ENCODE measurements at places on chromosomes 7 and 10.
A peak's percentile ranks its signal among the peaks of the same experiment; 100 is the strongest.

- DNase-seq = no peak
These were observed 26.5 kb upstream of the C10orf71 start for GRCh38 chr10:49272251-49273081.

DNA sequence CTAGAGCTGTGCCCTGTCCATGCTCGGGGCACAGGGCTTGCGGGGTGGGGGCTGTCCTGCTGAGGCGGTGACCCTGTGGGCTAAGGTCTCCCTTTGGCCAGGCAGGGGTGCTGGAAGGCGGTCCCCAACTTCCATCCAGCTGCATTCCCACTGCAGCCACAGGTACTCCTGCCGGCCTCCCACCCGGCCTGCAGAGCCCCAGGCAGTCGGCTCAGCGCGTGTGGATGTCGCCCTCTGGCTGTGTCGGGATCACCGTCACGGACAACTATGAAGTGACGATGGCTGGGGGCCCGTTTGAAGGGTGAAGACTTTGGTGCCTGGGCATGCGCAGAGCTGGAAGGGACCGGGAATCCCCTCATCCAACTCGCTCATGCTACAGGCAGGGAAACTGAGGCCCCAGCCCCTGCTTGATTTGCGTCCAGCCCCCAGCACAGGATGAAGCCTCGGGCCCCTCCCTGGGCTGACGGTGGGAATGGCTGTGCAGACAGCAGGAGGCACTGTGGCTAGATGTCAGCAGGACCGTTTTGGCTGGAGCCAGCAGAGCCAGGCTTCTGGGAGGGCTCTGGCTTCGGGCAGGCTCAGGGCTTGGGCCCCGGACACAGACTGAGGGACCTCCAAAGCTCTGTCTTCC lies 2.3 kb upstream of the TMEM184A start:
- DNase-seq = no peak

DNA sequence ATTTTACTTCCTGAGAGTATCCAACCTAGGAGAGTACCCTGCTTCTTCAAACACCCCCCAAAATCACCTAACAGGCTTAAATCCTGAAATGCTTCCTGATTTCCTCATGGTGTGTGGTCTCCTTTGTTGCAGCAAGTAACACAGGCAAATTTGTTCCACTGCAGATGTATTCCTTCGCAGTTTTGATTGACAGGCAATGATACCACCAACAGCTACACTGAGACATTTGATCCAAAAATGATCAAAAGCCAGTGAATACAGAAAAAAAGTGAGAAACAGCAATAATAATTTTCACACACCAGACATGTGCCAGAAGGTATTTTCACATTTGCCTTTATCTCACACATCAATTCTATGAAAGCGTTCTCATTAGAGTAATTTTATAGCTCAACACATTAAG lies 95.9 kb downstream of the HERPUD2 start:
- DNase-seq = no peak

DNA sequence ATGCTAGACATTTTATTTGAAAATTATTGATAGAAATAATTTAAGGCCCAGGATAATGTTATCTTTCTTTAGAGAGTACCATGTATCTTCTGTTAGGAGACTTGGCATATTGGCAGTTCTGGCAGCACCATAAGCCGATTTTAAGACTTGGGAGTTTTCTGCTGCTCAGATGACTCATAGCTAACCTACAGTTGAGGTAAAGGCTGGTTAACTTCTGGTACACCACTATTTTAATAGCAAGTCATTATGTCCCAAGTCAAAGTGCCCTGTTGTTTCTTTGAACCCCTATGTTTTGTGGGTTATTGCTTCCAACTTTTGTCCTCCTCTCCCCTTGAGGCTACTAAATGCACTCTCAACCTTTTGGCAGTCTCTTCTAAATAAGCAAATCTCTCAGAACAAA lies 25.2 kb downstream of the ATRNL1 start:
- DNase-seq = no peak

DNA sequence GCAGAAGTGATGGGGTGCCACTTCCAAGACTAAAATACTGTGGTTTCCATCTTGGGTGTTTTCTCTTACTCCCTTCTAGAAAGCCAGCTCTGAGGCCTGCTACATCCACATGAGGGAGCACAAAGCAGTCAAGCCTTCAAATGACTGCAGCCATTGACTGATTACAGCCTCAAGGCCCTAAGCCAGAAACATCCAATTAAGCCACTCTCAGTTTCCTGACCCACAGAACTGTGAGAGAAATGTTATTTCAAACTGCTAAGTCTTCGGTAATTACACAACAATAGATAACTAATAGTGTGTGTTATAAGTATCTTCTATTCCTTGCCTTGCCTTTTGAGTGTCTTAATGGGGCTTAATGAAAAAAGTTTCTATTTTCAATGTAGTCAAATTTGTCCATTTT lies 24.8 kb downstream of the BRAF start:
- DNase-seq = peak; percentile 11

- DNase-seq = no peak
These were observed 115.5 kb upstream of the GALNT17 start for GRCh38 chr7:71016401-71016800.

DNA sequence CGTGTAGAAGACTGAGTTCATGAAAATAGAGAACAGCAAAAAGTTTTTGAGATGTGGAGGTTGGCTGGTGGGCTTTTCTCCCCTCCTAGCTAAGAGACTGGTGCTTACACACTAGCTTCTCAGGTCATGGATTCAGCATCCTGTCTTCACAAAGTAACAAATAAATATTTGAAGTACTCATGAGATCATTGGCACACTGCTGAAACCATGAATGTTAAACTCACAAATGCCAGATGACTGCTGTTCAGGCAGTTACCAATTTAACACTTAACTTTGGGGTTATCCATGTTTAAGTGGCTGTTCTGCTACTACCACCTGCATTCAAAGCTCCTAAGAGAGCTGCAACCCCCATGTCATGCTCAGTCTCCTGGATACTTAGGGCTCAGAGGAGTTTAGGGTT lies 119.0 kb upstream of the BET1 start:
- DNase-seq = no peak

DNA sequence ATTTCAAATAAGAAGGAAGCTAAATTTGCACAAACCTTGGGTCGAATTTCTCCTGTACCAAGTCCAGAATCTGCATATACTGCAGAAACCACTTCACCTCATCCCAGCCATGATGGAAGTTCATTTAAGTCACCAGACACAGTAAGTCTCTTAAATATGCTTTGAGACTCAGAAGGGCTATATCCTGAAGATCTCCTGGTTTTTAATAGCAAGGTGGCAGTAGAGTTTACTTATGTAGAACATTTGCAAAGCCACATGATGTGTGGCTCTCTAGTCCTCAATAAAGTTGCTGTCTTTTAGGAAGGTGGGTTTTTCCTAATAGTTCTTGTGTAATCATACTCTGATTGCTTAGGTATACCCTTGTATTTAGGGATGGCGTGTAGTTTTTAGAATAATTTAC lies 8.7 kb downstream of the DBF4 start:
- DNase-seq = no peak

GRCh38 chr10:127973791-127974311 lies 66.9 kb downstream of the PTPRE start:
- no peak for DNase-seq

DNA sequence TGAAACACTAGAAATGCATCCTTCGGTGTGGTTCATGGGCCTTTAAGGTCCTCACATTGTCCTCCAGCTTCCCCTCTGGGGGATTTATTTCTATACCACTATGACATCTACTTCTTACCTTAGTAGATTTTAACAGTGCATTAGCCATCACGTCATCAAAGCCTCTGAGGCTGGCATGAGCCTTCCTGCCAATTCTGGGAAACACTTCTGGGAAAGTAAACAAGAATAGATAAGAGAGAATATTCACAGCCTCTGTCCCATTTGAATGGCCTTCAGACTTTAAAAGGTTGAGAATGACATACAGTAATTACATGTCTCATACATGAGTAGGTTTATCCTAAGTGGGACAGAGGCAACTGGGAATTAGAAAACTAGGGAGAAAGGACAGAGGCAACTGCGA lies 89.7 kb downstream of the AMPH start:
- no peak for DNase-seq

DNA sequence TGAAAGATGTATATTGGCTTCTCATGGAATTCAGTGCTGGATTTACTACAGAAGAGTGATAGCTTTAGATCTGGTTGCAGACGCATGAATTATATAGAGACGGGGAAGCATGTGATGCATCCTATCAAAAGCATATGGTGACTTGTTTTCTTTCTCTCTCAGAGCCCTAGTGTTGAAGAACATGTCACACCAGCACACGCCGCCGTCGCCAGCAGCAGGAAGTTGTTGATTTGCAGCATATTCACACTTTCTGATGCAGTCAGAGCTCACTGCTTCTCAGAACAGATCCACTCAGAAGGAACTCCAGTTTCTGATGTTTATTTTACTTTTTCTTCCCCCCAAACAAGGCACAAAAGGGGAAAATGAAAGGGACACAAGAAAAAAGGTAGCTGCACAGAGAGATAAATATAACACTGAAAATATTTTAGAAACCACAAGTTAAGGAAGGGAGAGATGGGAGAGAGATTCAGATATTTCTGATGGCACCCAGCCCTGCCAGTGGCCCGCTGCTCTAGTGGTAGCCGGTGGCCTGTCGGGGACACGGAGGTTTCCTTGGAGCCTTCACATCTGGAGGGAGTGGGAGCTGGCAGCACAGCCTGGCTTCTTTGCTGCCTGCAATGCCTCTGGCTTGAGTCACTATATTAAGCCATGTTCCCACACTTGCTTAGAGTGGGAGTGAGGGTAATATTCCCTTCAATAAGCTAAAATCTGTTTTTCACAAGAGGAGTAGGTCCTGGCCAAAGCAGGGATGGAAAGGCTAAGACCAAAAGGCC lies 123.2 kb downstream of the NRP1 start:
- no peak for DNase-seq

GRCh38 chr7:98291717-98292116 lies 10.2 kb downstream of the BRI3 start:
- DNase-seq = no peak

GRCh38 chr10:69845574-69846292 lies 44.0 kb downstream of the COL13A1 start:
- no peak for DNase-seq

DNA sequence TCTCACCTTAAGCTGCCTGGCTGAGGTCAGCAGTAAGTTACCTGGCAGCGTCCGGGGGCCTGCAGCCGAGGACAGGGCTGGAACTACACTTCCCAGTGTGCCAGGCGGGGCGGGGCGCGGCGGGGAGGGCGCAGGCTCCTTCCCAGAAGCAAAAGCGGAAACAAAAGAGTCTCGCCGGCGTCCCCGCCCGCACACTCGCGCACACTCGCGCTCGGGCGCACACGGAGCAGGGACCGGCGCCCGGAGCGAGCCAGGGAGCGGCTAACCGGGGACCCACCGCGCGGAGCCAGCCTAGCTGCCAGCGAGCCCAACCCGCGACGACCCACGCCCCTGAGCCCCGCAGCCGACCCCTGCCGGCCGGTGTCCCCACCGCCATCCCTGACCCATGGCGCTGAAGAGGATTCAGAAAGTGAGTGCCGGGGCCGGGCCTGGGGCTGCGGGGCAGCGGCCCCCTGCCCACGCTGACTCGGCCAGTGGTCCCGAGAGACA lies at the start of gene UBE2D1:
UBE2D1 (plus strand) TSS at position 190 of the 489 bp plus-strand sequence; CDS start at position 386, 196 bp downstream.
- DNase-seq = peak; percentile 67

DNA sequence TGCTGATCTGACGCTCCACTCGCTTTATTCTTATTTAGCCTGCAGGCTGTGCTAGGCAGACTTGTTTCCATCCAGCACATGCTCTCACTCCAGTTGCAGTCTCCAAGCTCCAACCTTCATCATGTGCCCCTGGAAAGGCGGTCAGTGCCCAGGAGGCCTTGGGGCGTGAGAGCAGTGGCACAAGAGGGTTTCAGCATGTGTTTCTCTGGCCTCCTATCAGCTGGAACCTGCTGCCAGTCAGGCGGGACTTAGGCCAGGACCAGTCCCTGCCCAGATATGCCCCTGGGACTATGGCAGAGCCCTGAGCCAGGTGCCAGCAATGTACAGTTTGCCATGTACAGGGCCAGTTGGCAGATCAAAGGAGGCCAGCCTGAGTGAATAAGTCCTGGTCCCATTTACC lies 330.2 kb upstream of the FZD1 start:
- no peak for DNase-seq

- no peak for DNase-seq
These were observed 53.6 kb downstream of the GPR37 start for GRCh38 chr7:124712017-124712416.

DNA sequence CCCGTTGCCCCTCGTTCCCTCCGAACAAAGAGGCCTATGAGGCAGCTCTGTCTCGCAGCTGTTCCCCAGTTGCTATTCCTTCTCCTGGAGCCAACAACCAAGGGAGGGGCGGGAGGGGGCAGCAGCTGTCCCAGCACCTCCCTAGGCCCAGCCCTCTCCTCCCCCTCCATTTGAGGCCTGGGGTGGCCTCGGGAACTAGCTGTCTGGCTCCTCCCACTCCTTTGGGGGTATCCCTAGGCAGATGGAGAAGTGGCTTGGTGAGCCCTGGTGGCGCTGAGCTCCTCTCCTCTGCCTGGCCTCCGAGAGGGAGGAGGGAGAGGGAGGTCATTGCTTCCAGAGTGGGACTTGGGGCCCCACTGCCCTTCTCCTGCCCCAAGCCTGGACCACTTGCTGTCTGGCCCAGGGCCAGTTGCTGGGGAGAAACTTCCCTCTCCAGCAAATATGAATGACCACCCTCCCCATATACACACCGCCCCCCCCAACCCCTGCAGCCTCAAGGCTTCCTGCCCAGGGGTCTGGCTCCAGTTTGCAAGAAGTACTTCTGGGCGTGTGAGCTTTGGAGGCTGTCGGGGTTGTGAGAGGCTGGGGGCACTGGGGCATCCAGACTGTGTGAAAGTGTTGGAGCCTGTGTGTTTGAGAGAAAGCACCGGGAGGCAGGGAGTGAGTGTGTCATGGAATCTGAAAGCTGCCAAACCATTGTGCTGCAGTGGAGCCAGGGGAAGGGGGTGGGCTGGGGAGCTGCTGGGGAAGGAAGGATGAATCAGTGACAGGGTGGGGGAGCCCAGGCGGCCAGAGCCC lies 3.1 kb downstream of the FLNC start:
- DNase-seq = peak; percentile 62

DNA sequence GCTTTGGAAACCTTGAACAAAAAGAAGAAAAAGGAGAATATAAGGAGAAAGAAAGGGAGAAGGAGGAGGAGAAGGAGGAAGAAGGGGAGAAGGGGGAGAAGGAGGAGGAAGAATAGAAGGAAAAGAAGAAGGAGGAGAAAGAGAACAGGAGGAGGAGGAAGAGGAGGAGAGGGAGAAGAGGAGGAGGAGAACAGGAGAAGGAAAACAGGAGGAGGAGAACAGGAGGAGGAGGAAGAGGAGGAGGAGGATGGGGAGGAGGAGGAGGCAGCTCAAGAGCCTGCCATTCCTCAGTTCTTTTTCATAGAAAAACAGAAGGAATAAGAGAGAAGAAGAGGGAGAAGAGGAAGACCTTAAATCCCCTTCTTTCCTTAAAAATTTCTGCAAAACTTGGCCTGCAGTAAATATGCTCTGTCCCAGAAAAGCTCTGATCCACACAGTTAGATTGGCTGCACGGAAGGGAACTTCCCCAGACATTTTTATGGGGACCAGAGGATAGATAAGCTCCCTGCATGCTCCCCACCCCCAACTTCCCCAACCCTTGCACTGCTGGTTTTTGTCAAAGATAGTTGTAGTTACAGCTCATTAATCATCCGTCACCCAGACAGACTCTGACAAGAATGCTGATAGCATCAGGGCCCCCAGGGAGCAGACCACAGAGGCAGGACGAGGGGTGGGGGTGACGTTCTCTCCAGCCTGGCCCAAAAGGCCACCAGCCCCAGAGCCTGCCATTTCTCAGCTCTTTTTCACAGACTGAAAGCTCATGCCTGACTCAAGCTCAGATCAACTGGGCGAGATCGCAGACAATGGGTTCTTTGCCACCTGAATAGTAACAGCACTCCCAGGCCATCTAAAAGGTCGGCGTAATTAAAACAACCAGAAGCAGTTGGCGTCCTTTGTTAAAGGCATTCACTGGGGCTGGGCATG lies 34.5 kb upstream of the LYZL1 start:
- DNase-seq = no peak

GRCh38 chr10:77530011-77530410 lies 107.6 kb downstream of the KCNMA1 start:
- no peak for DNase-seq
